ENCODE measurements at places on chromosomes 16 and 17.
A peak's percentile ranks its signal among the peaks of the same experiment; 100 is the strongest.

- DNase-seq = no peak
Observed at GRCh38 chr17:83191388-83192160, 112.2 kb downstream of the METRNL start.

DNA sequence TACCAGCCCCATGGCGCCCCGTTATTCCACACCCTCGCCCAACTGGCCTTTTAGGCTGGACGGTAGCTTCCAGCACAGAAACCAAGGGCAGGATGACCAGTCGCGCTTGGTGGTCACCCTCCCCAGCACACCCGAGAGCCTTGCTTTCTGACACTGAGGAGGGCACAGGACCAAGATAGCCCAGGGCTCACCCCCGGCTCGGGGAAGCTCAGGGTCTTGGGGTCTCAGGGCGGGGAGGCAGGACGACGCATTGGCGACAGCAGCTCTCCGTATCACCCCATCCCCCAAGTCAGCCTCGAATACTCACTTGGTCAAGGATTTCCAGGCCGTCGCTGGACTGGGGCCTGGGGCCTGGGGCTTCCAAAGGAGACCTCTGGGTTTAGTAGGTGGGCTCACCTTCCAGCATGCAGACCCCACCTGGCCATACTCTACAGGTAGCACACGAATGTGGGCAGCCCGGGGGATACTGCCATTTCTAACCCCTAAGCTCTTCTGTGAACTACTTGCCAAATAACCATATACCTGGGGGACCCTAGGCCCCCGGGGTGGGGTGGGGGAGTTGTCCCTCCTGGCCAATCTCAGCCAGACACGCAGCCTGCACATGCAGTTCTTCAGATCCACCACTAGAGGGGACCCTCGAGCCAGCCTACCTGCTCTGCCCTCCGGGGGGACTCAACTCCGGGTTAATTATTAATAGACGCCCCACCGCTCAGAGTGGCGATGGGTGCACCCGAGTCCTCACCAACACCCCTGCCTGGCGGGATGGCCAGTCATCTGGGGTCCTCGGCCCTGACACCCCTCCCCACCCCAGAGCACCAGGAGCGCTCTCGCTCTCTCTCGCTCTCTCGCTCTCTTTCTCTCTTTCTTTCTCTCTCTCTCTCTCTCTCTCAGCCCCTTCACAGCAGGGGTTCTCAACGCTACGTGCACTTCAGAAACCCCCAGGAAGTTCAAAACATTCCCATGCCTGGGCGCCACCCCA lies 30.0 kb downstream of the TBC1D16 start:
- peak; percentile 71 for DNase-seq

GRCh38 chr16:57041182-57042156 lies 50.9 kb upstream of the CPNE2 start:
- peak; percentile 86 for DNase-seq

- DNase-seq = no peak
Observed at GRCh38 chr17:66043419-66043818, 148.5 kb downstream of the CEP112 start.

DNA sequence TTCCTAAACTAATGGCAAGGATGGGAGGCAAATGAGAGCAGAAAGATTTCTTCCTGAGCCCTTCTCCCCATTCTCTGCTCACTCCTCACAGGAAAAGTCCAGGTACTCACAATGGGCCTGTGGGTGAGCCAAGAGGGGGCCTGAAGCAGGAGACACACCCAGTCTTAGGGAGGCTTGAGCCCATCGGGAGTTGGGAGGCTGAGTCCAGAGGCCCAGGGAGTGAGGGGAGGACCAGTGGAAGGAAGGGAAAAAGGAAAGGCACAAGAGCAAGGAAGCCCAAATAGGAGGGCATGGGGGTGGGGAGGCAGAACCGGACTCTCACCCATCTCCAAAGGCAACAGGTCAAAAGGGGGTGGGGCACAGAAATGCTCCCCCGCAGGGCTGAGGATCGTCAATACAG lies 68.1 kb upstream of the CNEP1R1 start:
- DNase-seq = no peak

- no peak for DNase-seq
Observed at GRCh38 chr17:73320601-73321264, 8.9 kb upstream of the CDC42EP4 start.

DNA sequence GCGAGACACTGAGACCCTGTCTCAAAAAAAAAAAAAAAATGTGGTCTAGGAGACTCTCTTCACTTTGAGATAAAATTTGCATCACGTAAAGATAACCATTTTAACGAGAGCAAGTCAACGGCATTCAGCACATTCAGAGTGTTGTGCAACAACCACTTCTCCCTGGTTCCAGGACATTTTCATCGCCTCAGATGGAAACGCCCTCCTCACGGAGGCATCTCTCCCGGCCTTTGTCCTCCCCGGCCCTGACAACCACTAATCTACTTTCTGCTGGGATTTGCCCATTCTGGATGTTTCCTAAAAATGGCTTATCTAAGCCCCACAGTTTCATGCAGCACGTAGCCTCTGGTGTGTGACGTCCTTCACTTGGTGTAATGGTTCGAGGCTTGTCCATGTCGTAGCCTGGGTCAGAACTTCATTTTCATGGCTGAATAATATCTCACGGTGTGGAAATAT lies 6.4 kb upstream of the NPRL3 start:
- no peak for DNase-seq

DNA sequence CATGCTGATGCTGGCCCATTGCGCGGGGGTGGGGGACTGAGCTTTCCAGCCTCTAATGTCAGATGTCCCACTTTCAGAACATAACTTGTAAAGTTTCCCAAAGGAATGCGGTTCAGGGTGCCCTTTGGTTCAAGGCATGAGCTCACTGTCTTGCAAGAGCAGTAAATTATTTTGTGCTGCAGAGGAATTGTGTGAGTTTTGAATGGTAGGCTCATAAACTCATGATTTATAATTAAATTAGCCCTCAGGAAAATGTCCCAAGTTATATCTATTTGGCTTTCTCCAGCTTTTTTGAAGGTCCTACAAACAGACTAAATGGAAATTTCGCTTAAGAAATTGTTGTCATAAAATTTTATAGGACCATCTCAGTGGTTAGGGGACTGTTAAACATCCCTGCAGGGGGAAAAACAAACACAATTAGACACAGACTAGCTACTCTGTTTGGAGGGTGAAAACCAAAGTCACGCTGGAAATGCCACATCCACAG lies 321.8 kb downstream of the HS3ST3B1 start:
- no peak for DNase-seq

GRCh38 chr16:74825941-74826340 lies 51.3 kb upstream of the FA2H start:
- no peak for DNase-seq

GRCh38 chr17:77451894-77452852 lies 311.4 kb downstream of the SEC14L1 start:
- no peak for DNase-seq

- DNase-seq = no peak
Observed at GRCh38 chr17:7944326-7944725, 12.3 kb downstream of the CNTROB start.

GRCh38 chr17:40416671-40417070 lies 1.0 kb downstream of the TOP2A start:
- DNase-seq = no peak

- no peak for DNase-seq
Observed at GRCh38 chr17:10171122-10171571, 27.3 kb downstream of the GAS7 start.

GRCh38 chr17:70709596-70709995 lies 540.3 kb downstream of the KCNJ2 start:
- DNase-seq = no peak

DNA sequence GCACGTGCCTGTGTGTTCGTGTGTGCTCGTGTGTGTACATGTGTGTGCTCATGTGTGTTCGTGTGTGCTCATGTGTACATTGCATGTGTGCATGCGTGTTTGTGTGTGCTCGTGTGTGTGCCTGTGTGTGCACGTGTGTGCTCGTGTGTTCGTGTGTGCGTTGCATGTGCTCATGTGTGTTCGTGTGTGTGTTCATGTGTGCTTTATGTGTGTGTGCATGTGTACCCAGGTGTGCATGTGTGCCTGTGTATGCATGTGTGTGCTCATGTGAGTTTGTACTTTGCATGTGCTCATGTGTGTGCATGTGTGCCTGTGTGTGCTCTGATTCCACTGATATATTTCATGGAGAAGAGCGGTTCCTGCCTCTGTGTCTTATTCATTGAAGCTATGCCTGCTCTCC lies 265.5 kb downstream of the FOXL1 start:
- DNase-seq = no peak

GRCh38 chr17:77337150-77337549 lies 196.4 kb downstream of the SEC14L1 start:
- DNase-seq = no peak

DNA sequence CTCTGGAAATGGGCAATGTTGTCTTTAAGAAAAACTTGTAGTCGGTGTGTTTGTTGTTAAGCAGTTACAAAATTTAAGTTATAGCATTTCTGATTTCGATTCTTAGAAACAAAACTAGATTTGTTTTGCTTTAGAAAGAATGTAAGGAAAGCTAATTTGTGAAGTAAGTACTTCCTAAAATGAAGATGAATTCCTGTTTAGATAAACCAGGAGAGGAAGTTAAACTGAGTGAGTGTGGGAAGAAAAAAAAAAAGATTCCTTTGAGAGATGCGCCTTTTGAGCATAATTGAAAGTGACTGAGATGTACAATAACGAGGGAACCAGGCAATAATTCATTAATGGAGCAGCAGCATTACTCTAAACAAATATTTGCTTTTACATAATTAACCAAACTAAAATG lies 52.4 kb upstream of the ALOX12 start:
- DNase-seq = no peak

GRCh38 chr16:47073223-47074155 lies 70.3 kb downstream of the NETO2 start:
- DNase-seq = no peak

DNA sequence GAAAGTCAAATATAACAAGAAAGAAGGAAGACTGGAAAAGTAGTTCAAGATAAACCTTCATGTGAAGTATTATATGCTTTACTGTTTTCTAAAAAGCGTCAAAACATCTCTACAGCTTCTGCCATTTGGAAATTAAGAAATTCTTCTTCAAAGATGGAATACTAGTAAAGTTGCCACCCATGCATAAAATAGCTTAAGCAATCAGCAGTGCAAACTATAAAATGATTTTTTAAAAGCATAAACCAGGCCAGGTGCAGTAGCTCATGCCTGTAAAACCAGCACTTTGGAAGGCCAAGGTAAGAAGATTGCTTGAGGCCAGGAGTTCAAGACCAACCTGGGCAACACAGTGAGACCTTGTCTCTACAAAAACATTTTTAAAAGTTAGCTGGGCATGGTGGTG lies 68.2 kb downstream of the USP32 start:
- no peak for DNase-seq

DNA sequence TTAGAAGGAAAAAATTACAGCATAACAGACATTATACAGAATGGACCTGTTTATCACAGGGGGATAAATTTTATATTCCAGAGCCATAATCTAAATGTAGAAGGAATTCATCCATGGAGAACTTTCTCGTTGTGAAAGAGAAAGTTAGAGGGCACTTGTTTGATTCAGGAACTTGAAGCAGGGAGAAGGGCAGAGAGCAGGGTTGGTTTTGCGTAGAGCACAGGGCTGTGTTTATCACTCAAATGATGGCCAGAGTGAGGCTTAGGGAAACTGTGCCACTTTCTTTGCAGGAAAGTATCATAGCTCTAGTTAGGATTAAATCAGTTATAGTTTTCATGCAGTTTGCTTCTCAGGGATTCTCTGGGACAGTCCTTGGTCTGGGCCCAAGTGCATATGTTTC lies 29.1 kb upstream of the MED13 start:
- DNase-seq = no peak

DNA sequence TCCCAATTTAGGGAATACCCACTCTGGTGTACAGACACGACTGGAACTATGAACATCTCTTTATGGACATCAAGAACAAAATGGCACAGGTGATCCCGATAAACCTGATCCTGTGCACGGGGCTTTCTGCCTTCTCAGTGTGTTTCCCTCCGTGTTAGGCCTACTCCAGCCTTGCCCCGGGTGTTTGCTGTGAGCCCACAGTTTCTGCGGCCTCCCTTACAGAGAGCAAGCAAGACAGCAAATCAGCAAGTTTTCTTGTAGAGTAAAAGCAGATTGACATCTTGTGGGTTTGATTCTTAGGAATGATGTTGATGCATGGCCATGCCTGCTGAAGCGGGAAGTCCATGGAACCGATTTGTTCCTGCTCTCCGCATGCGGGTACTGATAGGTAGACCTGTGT lies 26.4 kb upstream of the ENDOV start:
- no peak for DNase-seq

GRCh38 chr17:5929721-5930120 lies 140.5 kb upstream of the WSCD1 start:
- no peak for DNase-seq

GRCh38 chr16:84868829-84869472 lies 49.2 kb downstream of the CRISPLD2 start:
- no peak for DNase-seq

- no peak for DNase-seq
Observed at GRCh38 chr17:37833237-37833859, 88.5 kb upstream of the HNF1B start.

- no peak for DNase-seq
Observed at GRCh38 chr17:48587276-48588073, 2.6 kb downstream of the HOXB3 start.

- DNase-seq = no peak
Observed at GRCh38 chr17:61723914-61724313, 132.9 kb upstream of the NACA2 start.

GRCh38 chr16:57273359-57273758 lies 11.1 kb downstream of the PLLP start:
- DNase-seq = no peak

GRCh38 chr16:17345043-17345442 lies 125.7 kb downstream of the XYLT1 start:
- DNase-seq = no peak

GRCh38 chr17:35192708-35193107 lies 1.5 kb downstream of the SLC35G3 start:
- DNase-seq = no peak

DNA sequence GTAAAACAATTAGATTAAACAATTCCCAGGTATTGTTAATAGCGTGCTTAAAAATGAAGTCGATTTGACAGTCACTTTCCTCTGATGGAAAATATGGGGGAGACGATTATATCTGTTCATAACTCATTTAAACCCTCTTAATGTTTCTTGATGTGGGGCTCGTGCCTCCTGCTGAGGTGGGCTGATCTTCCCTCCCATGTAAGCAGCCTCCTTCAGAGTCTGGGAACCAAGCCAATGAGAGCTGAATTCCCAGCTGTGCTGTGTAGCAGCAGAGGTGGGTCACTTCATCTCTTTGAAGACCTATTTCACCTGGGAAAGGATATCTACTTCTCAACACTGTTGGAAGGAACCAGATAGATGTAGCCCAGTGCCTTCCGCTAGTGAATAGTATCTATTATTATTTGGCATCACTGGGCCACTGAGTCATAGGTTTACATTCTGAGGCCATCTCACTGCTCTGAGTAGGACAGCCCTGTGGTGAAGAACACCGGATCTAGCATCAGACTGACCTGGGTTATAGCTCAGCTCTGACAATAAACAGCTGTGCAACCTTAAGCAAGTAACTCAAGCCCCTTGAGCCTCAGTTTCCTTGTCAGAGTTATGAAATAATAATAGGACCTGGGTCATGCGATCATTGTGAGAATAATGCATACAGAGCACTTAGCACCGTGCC lies 85.3 kb upstream of the C16orf82 start:
- no peak for DNase-seq

- DNase-seq = no peak
Observed at GRCh38 chr17:79324194-79324593, 249.6 kb downstream of the ENGASE start.
